Stimulated activated CD4-positive, alpha-beta T cell treated with anti-CD3 and anti-CD28 coated beads, Interleukin-2, amount 100 ng/mL, for 4 hours (primary cell): ENCODE measurements at places on chromosomes 16 and 17.

DNA sequence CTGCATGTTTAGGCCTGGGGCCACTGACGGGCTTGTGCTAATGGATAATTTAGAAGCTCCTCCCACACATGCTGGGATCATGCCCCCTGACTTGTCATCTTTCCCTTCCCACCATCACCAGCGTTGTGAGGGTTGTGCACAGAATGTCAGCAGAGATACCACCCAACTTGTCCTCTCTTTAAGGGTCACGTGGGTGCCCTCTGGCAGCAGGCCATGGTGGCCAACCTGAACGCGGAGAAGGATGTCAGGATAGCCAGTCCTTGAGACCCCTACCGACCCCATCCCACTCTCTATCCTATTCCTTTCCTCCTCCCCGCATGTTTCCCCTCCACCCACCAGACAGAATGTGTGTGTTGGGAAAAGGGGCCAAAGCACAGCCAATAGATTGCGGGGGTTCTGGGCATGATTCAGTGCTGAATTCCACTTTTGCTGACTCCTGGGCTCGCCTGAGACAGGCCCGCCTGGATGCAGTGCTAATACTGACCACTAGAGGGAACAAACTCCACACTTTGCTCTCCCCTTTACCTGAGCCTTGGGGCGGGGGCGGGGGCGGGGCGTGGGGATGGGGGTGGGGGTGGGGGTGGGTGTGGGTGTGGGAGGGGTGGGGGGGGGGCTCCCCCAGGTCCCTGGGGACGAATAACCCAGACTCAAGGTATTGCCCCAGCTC, at the start of gene GH2:
TSS of gene GH2 (minus strand) at position 10 of the 667 bp plus-strand sequence. CDS start 143 bp downstream, outside the sequence.
- DNase-seq: peak; percentile 50

DNA sequence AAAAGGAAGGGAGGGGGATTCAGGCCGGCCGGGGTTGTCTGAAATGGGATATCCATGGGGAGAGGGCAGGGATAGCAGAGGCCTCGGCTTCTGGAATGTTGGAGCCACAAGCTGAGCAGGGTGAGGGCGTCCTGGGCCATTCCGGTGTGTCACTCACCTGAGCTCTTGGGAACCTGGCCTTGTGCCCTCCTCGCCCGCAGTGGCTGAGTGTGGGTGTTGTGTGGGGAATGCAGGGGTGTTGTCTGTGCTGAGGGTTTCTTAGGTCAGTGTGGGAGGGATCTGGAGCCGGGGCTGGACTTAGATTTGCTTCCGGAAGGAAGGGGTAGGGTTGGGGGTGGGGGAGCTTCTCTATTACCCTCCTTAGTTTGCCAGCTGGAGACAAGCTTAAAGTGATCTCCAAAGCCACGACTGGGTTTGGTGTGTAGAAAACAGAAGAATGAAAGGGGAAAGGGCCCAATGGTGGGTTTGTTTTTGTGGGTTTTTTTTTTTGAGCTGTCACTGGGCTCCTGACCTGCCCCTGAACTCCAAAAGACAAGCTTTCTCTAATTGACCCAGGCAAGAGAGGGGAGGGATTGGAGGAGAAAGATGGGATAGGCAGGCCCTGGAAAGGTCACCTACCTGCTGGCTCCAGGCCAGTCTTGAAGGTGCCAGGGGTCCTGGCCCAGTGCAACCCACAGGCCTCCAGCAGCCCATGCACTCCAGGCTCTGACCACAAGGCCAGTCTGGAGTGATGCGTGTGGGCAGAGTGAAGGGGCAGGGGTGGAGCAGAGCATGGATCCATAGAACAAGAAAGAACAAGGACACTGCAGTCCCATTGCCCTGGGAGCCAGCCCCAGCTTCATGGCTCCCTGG, at the start of gene SULT1A2:
TSS of gene SULT1A2 (minus strand) at position 211 of the 852 bp plus-strand sequence. CDS start 1,120 bp downstream, outside the sequence.
- no peak for DNase-seq

GRCh38 chr16:60143348-60143705, 1409.2 kb upstream of the GOT2 start:
- no peak for DNase-seq

- DNase-seq: peak; percentile 30
These were observed 24.0 kb upstream of the VPS4A start for GRCh38 chr16:69286941-69287713.

DNA sequence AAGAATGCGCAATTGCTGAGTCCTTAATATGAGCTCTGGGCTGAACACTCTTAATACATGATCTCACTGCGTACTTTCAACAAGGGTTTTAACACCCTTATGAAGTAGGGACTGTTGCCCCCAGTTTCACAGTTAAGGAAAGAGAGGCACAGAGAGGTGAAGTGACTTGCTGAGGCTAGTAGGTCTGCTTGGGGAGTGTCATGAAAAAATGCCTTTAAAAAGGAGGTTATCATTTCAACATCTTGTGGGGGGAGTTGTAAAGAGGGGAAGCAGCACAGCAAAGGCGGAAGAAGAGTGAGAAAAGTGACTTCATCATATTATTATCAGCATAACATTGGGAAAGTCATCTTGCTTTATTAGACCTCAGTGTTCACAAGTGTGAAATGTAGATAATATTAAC, 2.1 kb downstream of the CCL4L2 start:
- DNase-seq: no peak

GRCh38 chr17:30996486-30996885, 25.6 kb downstream of the RNF135 start:
- no peak for DNase-seq

DNA sequence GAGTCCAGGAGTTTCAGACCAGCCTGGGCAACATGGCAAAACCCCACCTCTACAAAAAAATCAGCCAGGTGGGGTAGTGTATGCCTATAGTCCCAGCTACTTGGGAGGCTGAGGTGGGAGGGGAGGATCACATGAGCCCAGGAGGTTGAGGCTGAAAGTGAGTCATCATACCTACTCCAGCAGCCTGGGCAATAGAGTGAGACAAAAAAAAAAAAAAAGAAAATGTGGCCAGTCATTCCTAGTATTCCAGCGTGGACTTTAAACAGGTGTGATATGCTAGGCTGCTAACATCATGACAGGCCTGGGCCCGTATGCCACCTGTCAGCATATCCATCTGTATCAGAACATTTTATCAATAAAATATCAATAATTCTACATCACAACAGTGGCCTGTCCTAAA, 143.3 kb downstream of the AATF start:
- no peak for DNase-seq
